HS-27A (cell line): ENCODE measurements at places on chromosomes 4 and X.

GRCh38 chr4:31088600-31089230 lies 368.5 kb downstream of the PCDH7 start:
- peak; percentile 36 for DNase-seq

DNA sequence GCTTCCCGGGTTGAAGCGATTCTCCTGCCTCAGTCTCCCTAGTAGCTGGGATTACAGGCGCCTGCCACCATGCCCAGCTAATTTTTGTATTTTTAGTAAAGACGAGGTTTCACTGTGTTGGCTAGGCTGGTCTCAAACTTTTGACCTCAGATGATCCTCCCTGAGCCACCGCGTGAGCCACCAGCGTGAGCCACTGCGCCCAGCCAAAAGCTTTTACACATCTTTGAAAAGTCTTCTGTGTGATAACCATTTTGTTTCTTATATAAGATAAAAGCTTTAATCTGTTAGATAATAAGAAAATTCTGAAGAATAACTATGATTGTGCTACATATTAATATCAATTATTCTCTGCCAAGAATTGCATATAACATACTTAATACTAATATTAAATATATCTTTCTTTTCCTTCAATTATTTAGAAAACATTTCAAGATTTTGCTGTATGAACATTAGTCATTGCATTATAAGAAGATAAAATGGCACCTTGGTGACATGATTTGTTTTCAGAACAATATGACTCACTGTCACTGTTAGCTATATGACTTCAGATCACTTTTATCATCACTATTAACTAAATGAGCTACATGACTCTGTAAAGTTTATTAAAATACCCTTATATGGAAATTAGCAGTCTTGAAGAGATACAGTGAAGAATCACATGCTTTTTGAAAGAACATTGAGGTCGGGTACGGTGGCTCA lies 33.4 kb downstream of the RUFY3 start:
- DNase-seq, result no peak

GRCh38 chr4:108852691-108853090 lies 89.8 kb upstream of the ETNPPL start:
- no peak for DNase-seq

DNA sequence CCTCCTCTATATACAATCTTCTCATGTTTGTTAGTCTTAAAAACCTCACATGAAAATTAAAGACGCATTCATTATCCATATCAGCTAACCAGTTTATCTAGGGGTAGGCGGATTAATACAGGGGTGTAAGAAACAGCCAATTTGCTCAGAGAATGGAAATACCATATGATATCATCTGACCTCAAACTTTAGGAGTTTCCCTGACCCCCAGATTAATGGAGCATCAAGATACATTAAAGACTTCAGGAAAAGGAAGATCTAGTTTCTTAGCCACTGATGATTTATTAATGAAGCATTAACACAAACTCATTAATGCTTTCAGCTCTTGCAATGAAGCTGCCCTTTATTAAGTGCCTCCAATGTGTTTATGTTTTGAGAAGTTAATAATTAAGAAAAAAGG lies 67.5 kb downstream of the CAMK2D start:
- DNase-seq, result no peak

- no peak for DNase-seq
These were observed 217.6 kb downstream of the AFAP1 start for GRCh38 chr4:7721984-7722551.
